CD8-positive, alpha-beta memory T cell (primary cell): ENCODE measurements at places on chromosomes 2 and 18.

GRCh38 chr18:58635891-58636290 lies 7.0 kb upstream of the ALPK2 start:
- no peak for DNase-seq

DNA sequence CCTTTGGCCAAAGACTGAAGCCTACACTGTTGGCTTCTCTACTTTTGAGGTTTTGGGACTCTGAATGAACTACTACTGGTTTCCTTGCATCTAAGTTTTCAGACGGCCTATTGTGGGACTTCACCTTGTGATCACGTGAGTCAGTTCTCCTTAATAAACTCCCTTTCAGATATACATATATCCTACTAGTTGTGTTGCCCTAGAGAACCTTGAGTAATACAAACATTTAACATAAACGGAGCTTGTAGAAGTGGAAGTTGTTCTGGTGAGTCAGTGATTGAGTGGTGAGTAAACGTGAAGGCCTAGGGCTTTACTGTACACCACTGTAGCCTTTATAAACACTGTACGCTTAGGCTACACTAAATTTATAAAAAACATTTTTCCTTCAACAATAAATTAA lies 107.2 kb upstream of the CDH2 start:
- DNase-seq = no peak

DNA sequence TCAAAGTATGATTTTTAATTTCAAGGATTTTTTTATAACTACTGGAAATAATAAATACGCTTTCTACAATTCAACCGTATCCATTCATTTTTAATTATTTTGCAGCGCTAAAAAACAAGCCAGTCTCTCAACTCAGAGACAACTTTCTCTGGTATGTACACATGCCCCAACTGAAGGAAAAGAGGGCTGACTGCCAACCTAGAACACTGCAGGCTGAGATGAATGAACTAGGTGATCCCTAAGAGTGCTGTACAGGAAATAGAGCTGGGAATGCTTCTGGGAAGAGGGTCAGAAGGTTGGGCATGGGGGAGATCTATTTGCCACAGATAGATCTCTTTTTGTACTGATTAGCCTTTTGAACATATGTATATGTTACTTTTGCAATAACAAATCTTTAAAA lies 460.1 kb downstream of the NR4A2 start:
- DNase-seq = no peak

GRCh38 chr2:145245268-145245870 lies 725.5 kb upstream of the ZEB2 start:
- no peak for DNase-seq

- DNase-seq = no peak
These were observed 88.6 kb downstream of the SH3YL1 start for GRCh38 chr2:175161-175786.

GRCh38 chr2:112881217-112881985 lies 29.6 kb upstream of the IL37 start:
- DNase-seq = no peak

DNA sequence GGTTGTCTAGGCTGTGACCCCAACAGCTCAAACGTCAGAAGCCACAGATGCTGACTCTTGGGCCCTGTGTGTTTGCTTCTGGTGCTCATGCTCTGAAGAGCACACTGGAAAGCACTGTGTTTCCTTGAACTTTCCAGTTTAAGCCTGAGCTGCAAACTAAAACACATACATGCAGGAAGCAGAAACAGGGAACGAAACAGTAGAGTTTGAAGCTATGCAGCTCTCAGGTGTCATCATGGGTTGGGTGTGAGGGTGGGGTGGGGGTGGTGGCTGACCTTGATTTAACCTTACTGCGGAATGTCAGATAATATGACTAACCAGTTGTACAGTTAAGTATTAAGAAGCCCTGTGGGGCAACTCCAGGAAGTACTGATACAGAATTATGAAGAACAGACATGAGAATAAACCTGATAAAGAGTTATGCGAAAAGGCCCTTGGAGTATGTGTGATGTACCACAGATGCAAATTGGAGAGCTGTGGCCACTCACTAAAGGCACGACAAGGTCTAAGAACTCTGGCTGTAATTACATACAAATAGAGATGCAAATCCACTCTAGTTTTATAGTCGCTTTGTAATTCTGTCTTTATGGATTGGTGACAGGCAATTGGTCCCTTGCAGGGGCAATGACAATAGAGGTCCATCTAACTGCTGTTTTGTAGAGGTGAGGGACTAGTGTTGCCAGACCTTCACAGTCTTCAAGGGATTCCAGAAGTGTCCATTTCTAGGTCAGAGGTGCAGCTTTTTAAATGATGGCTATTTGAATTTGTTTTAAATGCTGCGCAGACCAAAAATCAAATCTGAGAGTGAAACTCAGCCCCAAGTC lies 273.1 kb downstream of the NAPG start:
- DNase-seq = no peak

DNA sequence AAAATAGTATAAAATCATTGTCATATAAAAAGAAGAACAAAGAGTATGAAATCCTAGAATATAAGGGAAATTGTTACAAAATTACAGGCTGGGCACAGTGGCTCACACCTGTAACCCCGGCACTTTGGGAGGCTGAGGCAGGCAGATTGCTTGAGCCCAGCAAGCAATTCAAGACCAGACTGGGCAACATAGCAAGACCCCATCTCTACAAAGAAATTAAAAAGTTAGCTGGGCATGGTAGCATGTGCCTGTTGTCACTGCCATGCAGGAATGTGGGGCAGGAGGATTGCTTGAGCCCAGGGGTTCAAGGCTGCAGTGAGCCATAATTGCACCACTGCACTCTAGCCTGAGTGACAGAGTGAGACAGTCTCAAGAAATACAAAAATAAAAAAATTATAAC lies 44.8 kb downstream of the NAPG start:
- DNase-seq = no peak

- DNase-seq = no peak
These were observed 2005.9 kb upstream of the CELF4 start for GRCh38 chr18:39571511-39571910.

GRCh38 chr2:226835420-226835795 lies 446 bp upstream of the RHBDD1 start:
- DNase-seq = peak; percentile 30

DNA sequence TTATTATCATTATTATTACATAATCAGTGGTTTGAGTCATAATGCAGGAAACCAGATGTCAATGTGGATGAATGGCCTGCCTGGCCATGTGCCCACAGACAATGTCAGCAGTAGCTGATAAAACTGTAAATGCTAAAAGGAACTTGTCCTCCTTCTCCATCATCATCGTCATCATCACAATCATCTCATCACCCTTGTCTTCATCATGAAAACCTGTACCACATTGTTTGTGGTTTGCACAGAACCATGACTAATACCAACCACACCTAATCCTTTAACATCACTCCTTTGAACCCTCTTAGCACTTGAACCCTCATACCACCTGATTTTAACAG lies 96.0 kb downstream of the HNMT start:
- DNase-seq = no peak
